ENCODE measurements at places on chromosomes 6 and 20. TPM values are rescaled to one million over a fixed set of nuclear protein-coding genes. Genes with fewer than 3 reads are reported as not detected.

DNA sequence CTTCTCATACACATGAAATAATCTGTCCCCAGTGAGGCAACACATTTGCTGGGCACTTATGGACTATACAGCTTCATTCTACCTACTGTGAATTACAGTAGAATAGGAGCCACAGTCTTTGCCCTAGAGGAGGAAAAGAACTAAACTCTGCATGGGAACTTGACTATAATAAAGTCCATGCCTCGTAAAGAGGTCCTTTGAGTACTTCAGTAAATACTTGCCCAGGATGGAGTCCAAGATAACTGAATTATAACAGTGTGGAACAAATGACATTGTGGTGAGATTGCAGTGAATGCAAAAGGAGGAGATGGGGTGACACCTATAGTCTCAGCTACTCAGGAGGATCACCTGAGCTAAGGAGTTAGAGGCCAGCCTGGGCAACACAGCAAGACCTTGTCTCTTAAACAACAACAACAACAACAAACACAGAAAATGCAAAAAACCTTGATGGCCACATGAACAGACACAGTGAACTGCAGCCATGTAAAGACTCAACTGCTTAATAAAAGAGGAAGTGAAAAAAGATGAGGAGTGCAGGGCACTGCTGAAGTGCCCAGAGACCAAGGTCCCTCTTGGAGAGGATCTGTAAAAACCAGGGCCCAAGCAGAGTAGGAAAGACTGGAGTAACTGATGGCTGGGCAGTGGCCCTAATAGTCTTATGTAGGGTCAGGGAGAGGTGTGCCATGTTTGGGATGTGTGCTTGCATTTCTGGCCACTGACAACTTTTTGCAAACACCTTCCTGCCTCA is 3.7 kb downstream of the MRPS18A start:
- no peak overlapping the region for H3K4me3 ChIP-seq
- peaks cover 57% of the 10 kb centered on the region for H3K4me1 ChIP-seq
- H3K36me3 ChIP-seq: peaks cover 1% of the 10 kb centered on the region
- DNase-seq: no peak
- peak overlapping the region; percentile 80 for H3K27ac ChIP-seq
- H3K27me3 ChIP-seq: no peaks in the 10 kb centered on the region

DNA sequence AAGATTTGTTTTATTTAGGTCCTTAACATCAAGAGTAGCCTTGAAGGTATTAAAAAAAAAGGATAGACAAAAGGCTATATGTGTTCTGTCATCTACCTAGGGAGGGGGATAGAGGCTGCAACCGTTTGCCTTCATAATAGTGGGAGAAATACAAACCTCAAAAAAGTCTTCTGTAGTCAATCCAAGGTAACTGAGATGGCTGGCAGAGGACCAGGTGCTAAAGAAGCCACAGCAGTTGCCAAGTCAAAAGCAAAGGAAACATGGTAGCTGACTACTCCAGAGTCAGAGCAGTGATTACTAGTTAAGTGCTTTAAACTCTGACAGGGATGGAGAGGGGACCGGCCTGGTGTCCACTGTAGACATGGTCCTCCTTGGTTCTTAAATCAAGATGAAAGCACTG is 249.4 kb downstream of the PTPRK start:
- H3K27ac ChIP-seq: no peak overlapping the region
- no peaks in the 10 kb centered on the region for H3K36me3 ChIP-seq
- H3K27me3 ChIP-seq: no peaks in the 10 kb centered on the region
- DNase-seq: no peak
- peaks cover 8% of the 10 kb centered on the region for H3K4me1 ChIP-seq

The PSORS1C1 gene
- 0.67 TPM for total RNA-seq

GRCh38 chr20:58344741-58345140 is 35.2 kb downstream of the RAB22A start:
- DNase-seq: no peak
- H3K4me1 ChIP-seq: peaks cover 24% of the 10 kb centered on the region
- no peak overlapping the region for H3K4me3 ChIP-seq
- H3K36me3 ChIP-seq: peaks cover 24% of the 10 kb centered on the region
- H3K27ac ChIP-seq: no peak overlapping the region

Data from activated T-cell treated with anti-CD3 and anti-CD28 coated beads, Interleukin-2, amount 50 U/mL, for 72 hours (primary cell).